Stimulated activated CD8-positive, alpha-beta memory T cell treated with anti-CD3 and anti-CD28 coated beads, Interleukin-15, amount 100 ng/mL, for 24 hours (primary cell): ENCODE measurements at places on chromosomes 2 and 18.

- DNase-seq: no peak
These were observed 232.8 kb downstream of the GRB14 start for GRCh38 chr2:164388511-164388910.

- no peak for DNase-seq
These were observed 8.8 kb upstream of the AQP4 start for GRCh38 chr18:26874283-26874682.

DNA sequence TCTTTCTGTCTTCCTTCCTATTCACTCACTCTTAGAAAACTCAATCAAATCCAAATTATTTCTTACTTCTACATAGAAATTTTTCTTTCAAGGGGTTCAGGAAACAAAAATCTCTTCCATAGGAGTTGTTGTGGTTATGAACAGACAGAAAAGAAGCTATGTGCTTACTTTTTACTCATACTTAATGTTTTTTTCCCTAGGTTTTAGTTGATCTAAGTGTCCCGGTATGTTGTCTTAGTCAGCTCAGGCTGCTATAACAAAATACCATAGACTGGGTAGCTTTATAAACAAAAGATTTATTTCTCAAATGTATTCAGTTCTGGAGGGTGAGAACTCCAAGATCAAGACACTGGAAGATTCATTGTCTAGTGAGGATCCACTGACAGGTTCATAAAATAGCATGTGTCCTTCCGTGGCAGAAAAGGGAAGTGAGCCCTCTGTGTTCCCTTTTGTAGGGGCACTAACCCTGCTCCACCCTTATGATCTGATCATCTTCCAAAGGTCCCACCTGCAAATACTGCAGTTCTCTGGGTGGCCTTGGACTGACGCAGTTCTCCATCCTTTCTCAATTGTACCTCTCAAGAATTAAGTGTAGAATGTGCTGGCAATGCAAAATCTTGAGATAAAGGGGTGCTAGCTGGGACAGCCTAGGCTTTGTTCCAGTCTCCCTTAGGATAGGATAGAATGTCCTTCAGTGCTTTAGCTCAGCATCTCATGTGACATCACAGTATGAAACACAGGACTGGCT is 14.4 kb upstream of the VRK2 start:
- no peak for DNase-seq

- DNase-seq: no peak
These were observed 153.7 kb downstream of the SOX11 start for GRCh38 chr2:5845798-5846330.

DNA sequence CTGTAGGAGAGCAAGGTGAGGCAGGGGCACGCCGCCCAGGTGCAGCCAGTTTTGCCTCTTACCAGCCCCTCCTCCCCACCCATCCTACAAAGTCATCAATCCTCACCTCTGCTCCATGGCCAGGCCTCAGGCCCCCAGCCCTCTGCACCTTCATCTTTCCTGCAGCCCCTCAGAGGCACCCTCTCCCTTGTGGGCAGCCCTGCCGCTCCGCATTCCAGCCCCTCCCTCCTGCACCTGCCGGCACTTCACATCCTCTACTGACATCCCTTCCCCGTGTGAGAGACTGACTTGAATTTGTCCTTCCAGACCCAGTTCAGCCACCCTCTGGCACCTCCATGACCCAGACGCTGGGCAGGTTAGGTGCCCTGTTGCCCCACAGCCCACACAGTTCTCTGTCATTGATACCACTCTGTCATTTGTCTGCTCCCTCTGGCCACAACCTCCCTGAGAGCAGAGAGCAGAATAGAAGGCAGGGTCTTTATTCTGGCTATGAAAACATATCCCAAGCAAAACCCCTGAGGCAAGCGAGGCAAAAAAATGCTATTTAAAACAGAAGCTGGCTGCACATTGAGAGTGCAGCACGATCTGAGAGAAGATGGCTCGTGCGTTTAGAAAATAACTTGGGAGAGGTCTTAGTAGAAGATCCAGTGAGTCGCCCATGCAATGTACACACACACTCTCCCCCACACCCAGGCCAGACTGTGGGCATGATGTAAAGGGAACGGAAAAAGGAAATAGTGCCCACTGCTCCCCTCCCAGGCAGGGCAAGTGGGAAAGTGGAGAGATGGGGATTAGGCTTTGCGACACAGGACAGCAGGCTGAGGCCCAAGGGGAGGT is 25.9 kb downstream of the SDC1 start:
- no peak for DNase-seq
